ENCODE measurements at places on chromosomes 12 and 14.

DNA sequence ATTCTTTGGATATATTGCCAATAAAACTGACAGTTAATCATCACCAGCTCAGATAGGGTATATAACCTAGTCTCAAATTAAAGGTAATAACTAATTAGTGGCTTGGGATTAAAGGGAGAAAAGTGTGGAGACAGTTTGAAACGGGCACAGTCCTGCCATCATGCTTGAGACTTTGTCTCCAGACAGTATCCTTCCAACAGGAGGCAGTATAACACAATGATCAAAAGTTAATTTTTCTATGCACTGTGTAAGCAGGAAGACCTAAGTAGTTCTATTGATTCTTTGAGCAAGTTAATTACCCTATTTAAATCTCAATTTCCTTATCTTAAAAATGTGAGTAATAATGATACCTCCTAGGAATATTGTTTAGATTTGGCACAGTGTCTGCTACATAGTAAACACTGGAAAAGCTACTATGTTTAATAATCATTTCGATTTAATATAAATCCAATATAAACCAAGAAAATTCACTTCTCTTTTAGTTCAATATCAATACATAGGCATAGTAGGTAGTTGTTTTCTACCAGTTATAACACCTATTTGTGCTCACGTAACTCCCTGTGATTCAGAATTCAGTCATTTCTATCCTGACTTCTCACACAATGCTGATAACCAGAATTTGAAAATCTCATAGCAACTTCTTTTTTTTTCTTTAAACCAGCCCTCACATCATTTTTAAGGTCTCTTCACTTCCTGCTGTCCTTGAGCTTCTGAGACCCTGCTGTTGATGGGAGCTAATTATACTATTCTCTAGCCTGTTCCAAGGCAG is 53.7 kb downstream of the GALNT4 start:
- no peak for DNase-seq

GRCh38 chr14:91873471-91874415 is 6.4 kb upstream of the TC2N start:
- no peak for DNase-seq

DNA sequence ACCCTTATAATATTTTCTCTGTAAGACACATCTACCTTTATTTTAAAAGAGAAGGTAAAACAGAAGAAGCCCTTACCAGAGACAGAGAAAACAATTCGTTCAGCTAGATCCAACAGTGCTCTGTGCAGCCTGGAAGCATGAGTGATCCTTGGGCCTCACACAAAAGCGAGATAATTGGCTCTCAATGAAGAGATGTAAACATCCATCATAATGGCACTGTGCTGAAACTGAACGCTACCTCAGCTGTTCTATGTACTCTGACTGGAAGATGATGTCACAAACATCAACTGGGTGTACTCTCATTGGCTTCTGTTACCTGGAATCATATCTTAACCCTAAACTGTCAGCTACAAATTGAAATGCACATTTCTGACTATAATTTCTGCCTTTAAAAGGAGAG is at the start of gene MGAT4C:
Gene MGAT4C (minus strand): TSS at position 229 of the 400 bp plus-strand sequence.
- DNase-seq = no peak

- DNase-seq = no peak
Observed at GRCh38 chr12:46174061-46174662, 94.7 kb downstream of the SLC38A1 start.

DNA sequence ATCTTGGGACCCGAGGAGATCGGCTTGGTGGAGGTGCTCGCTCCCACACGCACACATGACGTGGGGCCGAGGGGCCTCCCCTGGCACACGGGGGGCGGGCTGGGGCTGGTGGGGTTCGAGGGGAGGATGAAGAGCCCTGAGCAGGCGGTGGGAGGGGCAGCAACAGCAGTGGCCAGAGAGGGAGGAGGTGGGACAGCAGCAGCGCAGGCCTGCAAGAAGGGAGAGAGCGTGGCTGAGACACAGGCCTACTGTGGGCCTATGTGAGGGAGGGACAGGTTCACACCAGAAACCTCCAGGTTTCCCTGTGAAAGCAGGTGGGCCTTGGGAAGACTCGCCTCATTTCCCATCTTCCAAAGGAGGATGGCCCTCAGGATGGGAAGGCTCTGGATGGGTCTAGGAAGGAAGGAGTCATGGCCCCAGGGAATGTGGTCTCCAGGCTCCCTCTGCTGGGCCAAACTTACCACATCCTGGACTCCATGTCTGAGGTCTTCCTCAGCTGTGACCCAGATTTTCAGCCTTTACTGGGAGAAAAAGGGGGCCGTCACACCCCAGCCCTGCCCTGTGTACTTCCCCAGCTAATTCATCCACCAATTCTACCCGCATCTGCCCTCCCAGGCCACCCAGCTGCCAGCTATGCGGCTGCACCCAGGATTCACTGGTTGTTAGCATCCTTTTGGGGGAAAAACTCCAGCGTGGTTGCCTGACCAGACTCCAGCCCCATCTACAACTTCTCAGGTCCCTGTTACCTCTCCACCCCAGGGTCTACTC is 2.8 kb downstream of the PIANP start:
- DNase-seq = no peak

- DNase-seq = no peak
Observed at GRCh38 chr12:13947276-13947946, 34.0 kb downstream of the GRIN2B start.

- no peak for DNase-seq
Observed at GRCh38 chr14:68231898-68232297, 412.3 kb downstream of the RAD51B start.

DNA sequence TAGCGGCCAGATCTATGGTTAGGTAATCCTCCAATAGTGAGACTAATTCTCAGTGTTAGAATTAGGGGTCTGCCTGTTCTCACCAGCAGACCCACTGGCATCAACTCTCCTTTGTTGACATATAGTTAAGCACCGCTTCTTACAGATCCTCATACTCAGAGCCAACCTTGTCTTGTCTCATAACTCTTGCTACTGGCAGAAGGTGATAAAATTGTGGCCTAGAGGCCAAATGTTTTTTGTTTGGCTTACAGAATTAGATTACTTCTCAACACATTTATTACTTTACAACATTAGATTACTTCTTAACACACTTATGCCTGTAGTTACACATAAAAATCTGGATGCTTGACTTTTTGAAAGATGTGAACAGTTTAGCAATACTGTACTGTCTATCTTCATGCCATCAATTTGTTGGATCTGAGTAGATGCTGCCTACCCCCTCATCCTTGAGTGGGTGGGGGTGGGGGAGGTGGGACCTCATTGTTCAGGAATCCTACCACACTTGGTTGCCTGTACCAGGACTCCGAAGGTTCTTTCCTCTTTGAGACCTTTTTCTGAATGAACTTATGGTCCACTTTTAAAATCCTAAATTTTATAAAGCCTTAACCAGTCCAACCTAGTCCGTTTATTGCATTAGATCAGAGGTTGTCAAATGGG is 7.0 kb downstream of the MTHFD1 start:
- no peak for DNase-seq

DNA sequence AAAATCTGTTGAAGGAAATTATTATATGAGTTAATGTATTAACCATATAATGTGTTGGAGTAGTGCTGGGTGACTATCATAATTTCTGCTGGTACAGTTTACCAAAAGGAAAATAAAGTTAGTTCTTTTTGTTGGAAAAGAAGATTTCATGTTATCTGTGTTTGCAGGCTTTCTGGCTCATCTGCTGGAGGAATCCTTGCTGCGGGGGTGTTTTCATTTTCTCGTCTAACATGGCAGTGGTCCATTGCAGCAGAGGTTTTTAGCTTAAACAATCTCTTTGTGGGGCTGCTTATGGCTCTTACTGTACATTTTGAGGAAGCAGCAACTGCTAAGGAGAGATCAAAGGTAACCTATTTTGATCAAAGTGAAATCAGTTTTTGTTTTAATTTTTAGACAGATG is 24.1 kb downstream of the TMEM260 start:
- no peak for DNase-seq

GRCh38 chr12:78037707-78038106 is 207.0 kb downstream of the NAV3 start:
- DNase-seq = peak; percentile 75

DNA sequence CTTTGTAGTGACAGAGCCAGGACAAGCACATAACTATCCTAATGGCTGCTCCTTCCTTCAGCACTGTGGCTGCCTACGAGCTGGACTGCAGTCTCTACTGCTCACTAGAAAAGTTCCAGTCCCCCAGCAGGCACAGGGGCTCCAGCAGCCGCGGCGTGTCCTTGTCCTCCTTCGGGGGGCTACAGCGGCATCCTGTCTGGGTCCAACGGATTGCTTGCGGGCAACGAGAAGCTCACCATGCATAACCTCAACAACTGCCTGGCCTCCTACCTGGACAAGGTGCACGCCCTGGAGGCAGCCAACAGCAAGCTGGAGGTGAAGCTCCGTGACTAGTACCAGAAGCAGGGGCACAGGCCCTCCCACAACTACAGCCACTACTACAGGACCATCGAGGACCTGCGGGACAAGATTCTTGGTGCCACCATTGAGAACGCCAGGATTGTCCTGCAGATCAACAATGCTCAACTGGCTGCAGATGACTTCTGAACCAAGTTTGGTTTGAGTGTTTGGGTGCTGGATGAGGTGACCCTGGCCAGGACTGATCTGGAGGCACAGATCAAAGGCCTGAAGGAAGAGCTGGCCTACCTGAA is 169.4 kb downstream of the NDUFA12 start:
- no peak for DNase-seq

DNA sequence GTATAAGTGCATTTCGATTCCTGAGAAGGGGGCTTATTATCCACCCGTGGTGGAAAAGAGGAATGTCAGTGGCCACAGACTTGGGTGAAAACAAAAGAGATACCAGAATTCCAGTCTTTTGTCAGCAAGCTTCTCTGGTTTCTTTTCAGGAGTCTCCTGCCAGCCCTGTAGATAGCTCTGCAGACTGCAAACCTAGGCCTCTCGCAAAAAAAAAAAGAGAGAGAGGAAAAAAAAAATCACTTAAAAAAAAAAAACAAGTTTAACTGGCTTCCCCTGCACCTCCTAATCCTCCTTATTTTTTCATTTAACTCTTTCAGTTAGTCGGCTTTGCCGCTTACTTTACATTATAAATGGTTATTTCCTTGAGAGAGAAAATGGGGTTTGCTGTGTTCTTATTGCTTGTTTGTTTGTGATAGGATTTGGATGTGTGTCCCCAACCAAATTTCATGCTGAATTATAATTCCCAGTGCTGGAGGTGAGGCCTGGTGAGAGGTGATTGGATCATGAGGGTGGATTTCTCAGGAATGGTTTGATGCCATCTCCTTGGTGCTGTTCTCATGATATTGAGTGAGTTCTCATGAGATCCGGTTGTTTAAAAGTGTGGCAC is 170.0 kb downstream of the BCL11B start:
- no peak for DNase-seq
